ENCODE measurements at places on chromosomes 12 and 14.
A peak's percentile ranks its signal among the peaks of the same experiment; 100 is the strongest.

GRCh38 chr14:90490720-90491050 is 93.9 kb downstream of the CALM1 start:
- no peak for DNase-seq

- no peak for DNase-seq
Observed at GRCh38 chr12:56591961-56592360, 38.2 kb downstream of the BAZ2A start.

GRCh38 chr14:91323671-91324605 is 79.4 kb upstream of the GPR68 start:
- peak; percentile 73 for DNase-seq

DNA sequence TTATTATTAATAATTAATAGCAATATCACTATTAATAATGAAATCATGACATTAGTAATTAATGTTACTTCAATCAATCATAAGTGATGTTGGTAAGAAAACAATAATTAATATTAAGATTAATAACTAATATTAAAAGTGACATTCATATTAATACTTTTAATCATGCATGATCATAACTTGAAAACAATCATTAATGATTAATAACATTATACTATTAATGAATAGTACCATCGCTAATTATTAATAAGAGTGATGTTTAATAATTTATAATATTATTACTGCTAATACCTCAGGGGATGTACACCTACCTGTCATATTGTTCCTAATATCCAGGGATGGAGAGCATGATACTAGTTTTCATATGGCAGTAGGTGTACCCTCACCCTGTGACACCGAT is 10.0 kb upstream of the CLEC6A start:
- DNase-seq, result no peak

DNA sequence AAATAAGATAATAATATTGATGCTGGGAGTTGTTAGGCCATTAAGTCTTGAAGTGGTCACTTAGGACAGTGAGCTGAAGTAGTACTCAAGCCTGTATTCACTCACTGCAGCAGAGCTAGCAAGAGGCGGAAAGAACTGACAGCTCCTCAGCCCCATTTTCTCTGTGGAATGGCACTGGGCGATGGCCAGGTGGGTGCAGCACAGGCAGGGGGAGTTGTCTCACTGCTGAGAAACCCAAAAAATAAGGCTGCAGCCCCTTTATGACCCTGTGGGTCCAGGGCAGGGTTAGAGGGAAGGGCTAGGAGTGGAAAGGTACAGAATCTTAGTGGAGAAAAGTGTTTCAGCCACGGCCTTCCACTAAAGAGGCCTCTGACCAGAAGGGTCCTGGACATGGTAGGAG is 35.5 kb downstream of the PDZRN4 start:
- DNase-seq, result no peak

DNA sequence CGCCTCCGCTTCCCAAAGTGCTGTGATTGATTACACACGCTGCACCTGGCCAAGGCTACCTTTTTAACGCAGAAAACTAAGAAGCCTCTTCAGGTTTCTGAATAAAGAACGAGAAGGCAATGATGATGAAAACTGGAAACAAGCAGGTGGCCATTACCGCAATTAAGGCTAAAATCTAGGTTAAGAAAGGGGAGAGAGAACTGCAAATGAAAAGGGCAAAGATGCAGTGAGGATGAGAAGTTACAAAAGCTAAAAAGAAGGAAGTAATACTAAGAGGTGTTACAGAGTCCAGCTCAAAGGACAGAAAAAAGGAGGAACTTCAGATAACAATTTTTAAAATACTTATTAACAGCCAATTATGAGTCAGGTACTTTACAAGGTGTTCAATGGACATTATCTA is 79.7 kb downstream of the DUSP16 start:
- DNase-seq, result no peak

GRCh38 chr12:105171691-105172436 is 64.1 kb downstream of the APPL2 start:
- no peak for DNase-seq

DNA sequence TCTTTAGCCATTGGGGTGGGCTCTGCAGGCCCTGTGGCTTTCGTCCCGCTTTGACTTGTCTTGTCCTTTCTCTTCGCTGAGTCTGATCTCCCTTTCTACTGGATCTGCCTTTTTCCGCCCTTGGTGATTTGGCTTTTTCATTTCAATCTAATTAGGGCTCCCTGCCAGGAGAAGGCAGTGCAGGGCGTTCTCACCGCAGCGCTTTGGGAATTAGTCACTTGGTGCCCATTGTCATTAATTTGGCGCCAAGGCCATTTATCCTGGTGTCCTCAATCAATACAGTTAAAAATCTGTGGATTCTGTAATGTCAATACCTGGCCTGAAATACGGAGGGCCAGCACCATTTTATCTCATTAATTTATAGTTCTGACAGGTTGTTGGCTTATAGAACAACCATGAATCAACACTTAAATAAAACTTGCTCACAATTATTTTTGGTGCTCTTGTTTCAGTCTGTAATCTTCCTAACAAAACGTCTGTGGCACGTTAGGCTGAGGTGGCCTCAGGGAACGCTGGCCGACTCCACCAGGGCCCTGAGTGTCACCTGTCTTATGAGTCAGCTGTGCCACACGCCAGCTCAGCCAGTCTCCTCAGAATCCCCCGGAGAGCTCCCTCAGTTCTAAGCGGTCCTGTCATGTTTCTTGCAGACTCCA is 115.7 kb downstream of the BEGAIN start:
- DNase-seq, result no peak

DNA sequence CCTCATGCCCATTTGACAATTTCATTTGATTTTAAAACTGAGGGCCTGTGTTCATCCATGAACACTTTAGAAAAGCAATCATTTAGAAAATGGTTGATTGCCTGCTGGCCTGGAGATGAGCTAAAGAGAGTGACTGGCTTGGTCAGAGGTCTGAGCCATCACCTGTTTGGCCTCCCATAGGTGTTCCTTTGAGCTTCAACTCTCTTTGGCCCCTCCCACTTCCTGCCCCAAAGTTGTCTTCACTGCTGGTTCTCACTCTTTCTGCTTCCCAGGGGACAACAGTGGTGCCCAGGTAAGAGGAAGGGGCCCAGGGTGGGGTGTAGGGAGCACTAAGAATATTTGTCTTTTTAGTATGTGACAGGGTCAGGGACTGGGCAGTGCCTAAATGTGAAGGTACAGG is 4.9 kb upstream of the TCP11L2 start:
- DNase-seq, result no peak

DNA sequence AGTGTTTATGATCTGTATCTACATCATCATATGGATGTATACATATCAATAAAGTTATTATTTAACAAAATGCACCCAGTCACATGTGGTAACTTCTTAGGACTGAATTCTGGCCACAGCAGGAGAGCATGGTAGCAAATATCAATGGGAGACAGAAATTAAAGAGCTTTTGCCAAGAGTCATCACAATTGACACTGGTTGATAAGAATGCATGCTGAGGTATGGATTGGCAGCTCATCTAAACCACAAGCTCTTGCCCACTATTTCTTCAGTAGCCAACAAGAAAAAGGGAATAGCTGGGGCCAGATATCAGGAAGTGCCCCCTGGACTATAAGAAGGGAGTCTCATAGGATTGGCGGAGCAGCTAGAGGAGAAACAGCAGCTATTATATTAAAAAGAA is 9.4 kb upstream of the PTGR2 start:
- DNase-seq, result no peak

- no peak for DNase-seq
Observed at GRCh38 chr12:21542403-21542802, 16.3 kb downstream of the SPX start.

GRCh38 chr12:106446419-106447092 is 89.0 kb downstream of the POLR3B start:
- no peak for DNase-seq

DNA sequence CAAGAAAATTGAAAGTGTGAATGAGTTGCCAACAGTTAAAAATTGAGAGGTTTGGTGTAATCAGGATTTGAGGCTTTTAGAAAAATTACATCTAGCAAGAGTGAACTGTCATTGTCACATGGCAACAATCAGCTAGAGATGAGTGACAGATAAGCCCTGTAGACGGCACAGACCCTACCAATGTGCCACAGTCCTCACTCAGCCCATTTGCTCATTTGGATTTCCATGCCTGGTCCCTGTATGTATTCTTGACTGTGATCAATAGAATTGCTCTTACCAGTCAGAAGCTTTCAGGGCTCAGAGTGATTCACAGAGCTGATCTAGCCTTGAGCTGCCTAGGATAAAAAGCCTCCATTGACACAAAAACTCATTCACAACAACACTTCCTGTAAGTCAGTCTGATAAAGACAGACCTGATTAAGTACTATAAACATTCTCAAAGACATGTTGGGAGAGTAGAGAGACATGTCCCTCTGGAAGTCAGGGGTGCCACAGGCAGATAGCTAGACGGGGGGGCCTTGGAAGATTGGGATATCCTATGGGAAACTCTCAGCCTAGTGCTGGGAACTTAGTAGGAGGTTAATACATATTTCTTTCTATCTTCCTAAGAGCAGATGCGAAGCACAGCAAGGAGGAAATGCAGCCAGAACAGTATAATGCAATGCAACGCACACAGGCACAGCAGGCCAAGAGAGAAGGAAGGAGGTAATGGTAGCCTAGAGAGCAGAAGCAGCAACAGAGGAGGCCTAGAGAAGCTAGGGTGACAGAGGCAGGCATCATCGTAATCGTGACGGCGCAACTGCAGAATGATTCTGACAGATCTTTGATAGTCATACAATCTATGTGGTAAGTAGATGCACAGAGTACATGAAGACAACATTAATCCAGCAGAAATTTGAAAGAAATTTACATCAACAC is 2.0 kb upstream of the PELI2 start:
- no peak for DNase-seq

DNA sequence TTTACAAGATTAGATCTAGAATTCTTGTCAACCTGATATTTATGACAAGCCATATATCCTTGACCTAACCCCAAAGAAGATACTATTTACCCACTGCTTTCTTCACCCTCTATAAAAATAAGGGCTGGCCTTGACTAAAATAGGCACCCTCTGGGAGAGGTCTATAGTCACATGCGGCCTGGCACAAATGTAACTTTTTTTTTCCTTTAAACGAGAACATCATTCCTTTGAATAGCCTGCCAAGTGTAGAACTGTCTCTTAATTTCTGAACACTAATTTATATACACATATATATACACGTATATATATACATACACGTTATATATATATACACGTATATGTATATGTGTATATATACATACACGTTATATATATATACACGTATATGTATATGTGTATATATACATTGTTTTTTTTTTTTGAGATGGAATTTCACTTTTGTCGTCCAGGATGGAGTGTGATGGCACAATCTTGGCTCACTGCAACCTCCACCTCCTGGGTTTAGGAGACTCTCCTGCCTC is 18.6 kb downstream of the PPTC7 start:
- DNase-seq, result no peak

DNA sequence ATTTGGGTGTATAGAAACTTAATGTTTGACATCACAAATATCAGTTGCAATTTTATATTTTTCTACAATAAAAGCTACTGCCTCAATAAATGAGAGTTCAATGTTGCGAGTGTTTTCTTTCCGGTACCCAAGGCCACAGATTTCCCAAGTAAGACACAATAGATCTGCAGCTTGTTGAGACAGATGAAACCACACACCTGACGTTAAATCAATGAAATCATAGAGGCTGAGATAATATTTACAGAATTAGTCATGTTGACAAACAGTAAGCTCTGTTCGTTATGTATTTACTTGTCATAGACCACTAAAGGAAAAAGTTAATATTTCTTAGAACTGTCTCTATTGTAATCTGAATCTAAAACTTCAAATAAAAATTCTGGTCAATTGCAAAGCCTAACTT is 49.2 kb upstream of the PTHLH start:
- no peak for DNase-seq

- no peak for DNase-seq
Observed at GRCh38 chr14:69665631-69666030, 54.2 kb downstream of the SUSD6 start.

GRCh38 chr12:1217191-1217949 is 226.3 kb downstream of the ERC1 start:
- DNase-seq, result no peak

- DNase-seq, result no peak
Observed at GRCh38 chr14:72177251-72177650, 245.0 kb downstream of the RGS6 start.

DNA sequence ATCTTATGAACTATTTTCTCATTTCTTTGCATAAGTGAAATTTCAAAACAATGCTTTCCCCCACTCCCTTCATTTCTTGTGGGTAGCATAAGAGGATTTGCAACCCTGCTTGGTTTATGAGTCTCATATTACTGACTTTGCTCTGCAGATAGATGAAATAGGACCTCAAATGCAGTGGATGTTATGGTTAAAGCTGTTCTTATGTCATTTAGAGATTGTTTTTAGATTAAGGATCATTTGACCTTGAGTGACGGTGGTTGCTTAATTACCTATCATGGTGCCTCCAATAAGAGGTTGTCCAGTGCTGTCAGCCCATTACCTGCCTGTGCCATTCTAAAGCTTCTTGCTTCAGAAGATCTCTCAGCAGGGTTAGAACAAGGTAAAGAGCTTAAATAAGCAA is 351.4 kb upstream of the ATP2B1 start:
- no peak for DNase-seq

GRCh38 chr12:71460850-71461609 is 21.4 kb downstream of the LGR5 start:
- no peak for DNase-seq

DNA sequence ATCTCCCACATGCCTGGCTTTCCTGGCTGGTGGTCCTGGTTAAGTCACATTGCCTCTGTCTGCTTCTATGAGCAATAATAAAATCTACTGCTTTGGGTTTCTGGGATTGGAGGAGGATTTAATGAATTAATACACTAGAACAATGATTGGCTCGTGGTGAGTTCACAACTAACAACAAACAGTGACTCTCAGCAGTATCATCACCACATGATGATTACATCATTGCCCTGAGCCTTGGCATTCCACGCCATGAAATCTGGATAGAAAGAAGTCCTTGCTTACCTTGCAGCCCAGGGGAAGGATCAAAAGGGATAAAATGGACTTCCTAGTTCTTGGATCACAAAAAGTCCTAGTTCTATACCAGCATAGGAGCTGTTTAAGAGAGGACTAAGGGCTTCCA is 1069.0 kb downstream of the VRK1 start:
- DNase-seq, result no peak

GRCh38 chr12:49880756-49881414 is 22.8 kb downstream of the FAIM2 start:
- no peak for DNase-seq

- DNase-seq, result no peak
Observed at GRCh38 chr12:108430245-108430644, 84.8 kb upstream of the FICD start.

GRCh38 chr12:14845350-14845750 is 2.0 kb upstream of the ART4 start:
- no peak for DNase-seq

- no peak for DNase-seq
Observed at GRCh38 chr12:30145684-30146032, 361.9 kb upstream of the TMTC1 start.

DNA sequence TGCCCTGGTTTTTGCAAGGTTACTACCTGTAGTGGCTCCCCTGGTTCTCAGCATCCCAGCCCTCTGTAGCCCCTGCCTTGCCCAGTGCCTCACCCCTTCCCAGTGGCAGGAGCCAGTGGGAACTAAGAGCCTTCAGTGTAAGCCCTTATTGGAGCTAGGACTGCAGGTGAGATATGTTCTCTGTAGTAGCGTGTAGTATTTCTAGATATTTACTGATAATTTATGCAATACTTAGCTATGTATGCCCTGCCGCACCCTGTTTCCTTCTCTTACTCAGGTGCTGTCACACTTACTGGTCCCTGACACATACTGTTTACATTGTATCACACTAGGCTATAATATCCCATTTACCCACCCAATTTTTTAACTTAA is 3.6 kb downstream of the BMAL2 start:
- DNase-seq, result no peak

- DNase-seq, result no peak
Observed at GRCh38 chr14:84750284-84750683, 779.7 kb upstream of the FLRT2 start.
